ENCODE measurements at places on chromosomes 13 and 19.

GRCh38 chr19:42563352-42564210 is 31.1 kb downstream of the CEACAM8 start:
- DNase-seq, result peak; percentile 28

GRCh38 chr19:49660338-49660961 is 5.2 kb downstream of the IRF3 start:
- no peak for DNase-seq

- DNase-seq, result no peak
Observed at GRCh38 chr13:74174810-74175209, 40.6 kb upstream of the KLF12 start.

DNA sequence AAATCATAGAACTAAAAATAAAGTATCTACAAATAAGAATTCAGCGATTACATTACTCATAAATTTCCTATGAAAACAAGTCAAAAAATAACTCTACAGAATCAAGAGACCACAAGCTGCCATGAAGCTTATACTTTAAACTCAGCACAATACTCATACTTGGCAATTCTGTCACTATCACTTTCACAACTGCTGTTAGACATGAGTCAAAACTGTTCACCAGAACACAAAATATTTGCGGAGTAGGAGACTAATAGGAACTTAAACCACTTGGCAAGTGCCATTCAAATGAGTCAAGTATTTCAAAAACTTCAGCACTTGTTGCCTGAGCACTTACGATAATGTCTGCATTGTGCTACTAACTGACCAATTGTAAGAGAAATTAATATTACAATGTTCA is 387.8 kb upstream of the GPC6 start:
- no peak for DNase-seq

GRCh38 chr13:58869566-58869965 is 1238.0 kb downstream of the PCDH17 start:
- no peak for DNase-seq

GRCh38 chr19:29873801-29874575 is 62.2 kb downstream of the CCNE1 start:
- DNase-seq, result no peak

- no peak for DNase-seq
Observed at GRCh38 chr13:39044536-39044935, 6.3 kb downstream of the NHLRC3 start.

DNA sequence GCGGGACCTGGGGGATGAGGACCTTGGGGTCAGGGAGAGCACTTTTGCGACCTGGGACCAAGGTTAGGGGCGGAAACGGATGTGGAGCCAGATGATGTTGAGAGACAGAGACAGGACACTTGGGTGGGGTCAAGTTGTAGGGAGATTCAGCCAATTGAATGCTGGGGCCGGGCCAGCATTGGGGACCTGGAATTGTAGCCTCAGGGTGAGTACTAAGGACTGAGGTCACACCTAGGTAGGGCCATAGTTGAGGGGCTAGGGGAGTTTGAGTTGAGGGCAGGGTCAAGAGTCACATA is 1.2 kb downstream of the ALKBH7 start:
- DNase-seq, result no peak

GRCh38 chr19:6354098-6354674 is 7.1 kb upstream of the CLPP start:
- DNase-seq, result no peak

- no peak for DNase-seq
Observed at GRCh38 chr13:99041337-99041736, 63.5 kb upstream of the DOCK9 start.

DNA sequence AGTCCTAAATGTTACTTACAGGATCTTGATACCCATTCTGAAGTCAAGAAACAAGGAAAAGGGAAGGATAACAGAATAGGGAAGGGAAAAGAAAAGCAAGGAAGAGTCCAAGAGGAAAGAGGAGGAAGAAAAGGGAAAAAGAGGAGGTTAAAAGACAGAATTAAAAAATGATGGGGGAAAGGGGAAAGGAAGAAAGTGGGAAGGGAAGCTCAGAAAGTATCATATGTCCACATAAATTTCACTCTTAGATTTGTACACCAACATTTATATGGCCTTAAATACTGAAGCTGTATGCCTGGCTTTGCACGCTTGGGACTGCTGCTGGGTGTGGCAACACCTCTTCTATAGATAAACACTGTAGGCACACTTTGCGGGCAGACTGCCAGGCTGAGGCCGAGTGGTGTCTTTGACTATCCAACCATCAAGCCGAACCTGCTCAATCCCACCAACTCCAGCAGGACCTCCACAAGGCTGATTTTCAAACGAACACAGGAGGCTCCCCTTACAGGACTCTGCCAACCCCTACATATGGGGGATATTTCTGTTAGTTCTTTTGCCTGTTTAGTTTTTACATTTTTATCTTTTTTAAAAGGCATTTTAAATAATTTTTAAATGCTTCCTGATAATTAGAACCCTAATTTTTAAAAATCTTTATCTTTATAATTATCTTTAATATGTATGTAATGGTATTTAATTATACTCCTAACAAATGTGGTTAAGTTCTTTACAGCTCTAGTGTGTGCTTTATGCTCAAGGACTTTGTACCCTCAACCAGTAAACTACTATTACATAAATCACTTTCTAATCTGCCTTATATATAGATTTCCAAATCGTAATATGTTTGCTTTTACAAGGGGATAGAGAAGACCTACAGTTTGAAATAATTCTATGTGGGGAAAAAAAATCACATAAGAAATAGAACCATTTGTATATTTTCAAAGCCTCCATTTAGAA is 154.2 kb downstream of the DIAPH3 start:
- peak; percentile 26 for DNase-seq

DNA sequence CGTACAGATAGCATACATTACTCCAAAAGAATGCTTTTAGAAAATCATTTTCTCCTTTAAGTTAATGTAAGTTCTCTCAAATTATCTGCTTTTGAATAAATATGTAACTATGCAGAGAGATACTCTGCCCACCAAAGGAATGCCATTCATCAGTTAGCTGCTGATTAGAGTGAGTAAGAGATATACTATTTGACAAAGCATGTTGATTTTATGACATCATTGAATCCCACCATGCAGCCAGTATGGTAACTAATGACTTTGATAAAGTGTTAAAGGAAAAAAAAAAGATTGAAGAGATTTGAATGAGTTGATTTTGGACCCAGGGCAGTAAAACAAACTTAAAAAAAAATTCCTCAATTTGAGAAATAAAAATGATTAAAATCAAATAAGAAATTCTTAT is 521.5 kb downstream of the SLITRK6 start:
- no peak for DNase-seq

DNA sequence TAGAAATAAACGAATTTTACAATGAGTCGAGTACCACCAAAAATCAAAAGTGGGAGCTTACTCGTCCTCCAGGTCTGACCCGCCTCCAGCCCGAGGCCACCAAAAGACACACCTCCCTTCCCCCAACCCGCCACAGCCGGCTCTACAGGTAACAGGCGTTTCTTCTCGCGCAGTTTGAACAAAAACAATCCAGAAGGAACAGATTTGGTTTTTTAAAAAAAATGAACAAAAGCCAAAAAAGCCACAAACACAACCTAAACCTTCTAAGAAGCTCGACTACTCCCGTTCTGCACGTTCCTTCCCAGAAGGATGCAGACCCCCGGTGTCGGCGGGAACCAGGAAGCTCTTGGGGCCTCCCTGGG is 671 bp downstream of the ZDHHC20 start:
- DNase-seq, result peak; percentile 11

DNA sequence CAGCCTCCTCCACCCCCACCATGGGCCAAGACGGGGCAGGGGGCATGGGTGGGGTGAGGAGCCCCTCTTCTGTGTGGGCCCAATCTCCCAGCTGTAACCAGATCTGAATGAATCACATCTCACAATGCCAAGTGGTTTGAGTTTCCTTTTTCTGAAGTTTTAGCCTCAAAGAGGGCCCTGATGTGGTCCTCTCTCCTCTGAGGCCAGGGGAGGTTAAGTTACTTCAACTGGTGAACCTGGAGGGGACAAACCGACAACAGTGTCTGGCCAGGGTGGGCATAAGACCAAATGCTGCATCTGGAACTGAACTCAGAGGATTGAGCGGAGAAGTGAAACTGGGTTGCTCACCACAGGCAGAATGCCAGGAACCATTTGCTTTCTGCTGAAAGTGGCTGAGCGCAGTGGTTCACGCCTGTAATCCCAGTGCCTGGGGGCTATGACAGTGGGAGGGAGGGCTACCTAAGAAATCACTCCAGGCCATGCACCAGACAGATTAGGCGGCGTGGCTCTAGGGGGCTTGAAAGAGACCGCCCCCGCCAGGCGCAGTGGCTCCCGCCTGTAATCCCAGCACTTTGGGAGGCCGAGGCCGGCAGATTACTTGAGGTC is 15.4 kb upstream of the IRGC start:
- DNase-seq, result peak; percentile 27

- DNase-seq, result peak; percentile 67
Observed at GRCh38 chr13:111460548-111461444, 140.4 kb downstream of the TEX29 start.

- no peak for DNase-seq
Observed at GRCh38 chr13:98827449-98827848, 75.0 kb upstream of the SLC15A1 start.

DNA sequence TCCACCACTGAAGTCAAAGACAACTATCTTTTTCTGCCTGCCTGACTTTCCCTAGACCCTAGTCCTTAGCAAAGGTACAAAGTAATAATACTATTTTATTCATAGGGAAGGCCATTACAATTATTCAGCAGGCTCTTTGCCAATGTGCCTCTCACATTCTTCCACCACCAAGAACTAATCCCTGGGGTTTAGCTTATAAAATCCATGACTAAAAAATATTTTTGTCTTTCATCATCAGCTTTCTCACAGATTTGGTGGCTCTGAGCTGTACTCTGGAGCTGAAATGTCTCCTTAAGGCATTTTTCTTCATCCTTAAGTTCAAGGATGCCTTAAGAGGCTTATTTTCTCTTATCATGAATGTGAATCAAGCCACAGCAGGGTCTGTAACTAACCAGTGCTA is 96.1 kb downstream of the OXGR1 start:
- DNase-seq, result no peak

- DNase-seq, result no peak
Observed at GRCh38 chr13:48652851-48653471, 768 bp upstream of the CYSLTR2 start.

- no peak for DNase-seq
Observed at GRCh38 chr19:30559446-30559845, 187.3 kb downstream of the ZNF536 start.

- DNase-seq, result no peak
Observed at GRCh38 chr19:20453425-20453935, 112.1 kb downstream of the ZNF737 start.

GRCh38 chr13:49044836-49045235 is 69.1 kb downstream of the FNDC3A start:
- DNase-seq, result no peak

DNA sequence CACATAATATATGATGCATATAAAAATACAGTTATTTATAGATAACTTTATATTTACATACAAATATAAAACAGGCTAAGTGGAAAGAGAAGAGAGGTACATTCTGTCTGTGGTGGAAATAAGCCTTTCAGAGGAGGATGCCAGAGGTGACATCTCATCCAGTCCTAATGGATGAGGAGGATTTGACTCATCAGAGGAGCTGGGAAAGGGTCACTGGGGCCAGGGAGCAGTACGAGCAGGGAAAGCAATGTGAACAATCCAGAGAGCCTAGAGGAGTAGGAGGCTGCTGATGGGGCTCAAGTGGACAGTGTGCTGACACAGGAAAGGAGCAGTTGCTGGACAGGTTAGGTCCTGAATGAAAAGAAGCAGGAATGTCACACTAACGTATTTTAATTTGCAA is 18.6 kb downstream of the NALCN start:
- no peak for DNase-seq

- no peak for DNase-seq
Observed at GRCh38 chr13:71320452-71320851, 546.6 kb downstream of the DACH1 start.

DNA sequence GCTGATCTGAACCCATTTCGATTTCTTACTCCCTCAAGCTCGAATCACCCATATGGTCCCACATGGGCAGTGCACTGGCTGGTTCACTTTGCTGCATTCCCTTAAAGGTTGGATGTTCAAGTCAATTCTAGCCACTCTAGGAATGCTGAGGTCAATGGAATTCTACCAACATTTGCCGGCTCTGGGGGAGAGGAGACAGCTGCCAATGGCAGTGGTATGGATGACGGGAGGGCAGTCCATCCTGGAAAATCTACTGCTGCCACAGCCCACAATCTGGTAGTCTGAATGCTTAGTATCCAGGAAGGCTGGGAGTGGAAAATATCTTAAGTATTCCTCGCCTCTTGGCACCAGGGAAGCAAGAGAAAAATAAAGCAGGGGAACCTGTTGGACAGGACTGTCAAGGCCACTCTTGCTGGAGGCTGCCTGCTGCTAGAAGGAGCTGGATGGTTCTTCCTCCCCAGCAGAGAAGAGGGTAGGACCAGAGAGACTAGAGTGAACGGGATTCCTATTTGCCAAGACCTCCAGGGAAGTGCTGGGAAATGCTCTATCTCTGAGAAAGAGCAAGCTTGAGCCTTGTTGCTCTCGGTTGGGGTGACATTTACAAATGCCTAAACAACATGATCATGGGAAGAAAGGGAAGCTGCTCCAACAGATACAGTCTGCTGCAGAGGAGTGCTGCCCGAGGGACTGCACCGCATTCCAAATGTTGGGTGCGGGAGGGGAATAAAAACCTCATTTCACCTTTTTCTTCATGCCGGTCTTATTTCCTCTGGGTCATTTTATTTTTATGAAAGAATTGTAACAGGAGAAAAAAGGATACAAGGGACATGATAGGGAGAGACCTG is 20.7 kb upstream of the HMGB1 start:
- no peak for DNase-seq

- no peak for DNase-seq
Observed at GRCh38 chr13:71240911-71241310, 626.1 kb downstream of the DACH1 start.

DNA sequence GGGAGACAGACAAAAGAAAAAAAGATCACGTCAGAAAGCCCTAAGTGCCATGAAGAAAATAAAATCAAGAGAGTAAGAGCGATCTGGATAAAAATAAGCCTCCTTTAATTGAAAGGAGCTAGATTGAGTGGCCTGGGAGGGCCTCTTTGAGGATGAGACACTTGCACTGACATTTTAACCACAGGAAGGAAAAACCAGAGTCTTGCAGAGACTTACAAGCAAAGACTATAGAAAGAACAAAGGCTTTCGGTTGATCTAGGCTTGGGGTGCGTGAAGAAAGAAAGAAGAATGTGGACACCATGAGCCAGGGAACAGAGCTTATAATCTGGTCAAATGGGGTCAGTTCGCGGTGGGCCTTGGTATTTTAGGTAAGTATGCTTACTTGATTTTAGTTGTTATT is 342.7 kb downstream of the COG6 start:
- DNase-seq, result no peak

DNA sequence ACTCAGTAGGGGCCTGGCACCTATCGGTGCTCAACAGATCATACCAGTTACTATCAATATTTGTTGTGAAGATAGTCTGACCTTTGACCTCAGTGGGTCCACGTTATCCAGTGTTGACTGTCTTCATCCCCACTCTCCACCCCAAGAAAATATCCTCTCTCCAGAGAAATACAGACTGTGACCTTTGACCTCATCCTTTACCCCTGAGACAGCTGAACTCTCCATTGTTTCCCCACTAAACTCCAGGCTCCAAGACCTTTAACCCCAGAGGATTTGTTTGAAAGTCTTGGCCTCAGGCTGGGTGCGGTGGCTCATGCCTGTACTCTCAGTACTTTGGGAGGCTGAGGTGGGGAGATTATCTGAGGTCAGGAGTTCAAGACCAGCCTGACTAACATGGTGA is 22.6 kb upstream of the PPP5C start:
- no peak for DNase-seq

GRCh38 chr19:5345895-5346386 is 5.3 kb upstream of the PTPRS start:
- no peak for DNase-seq
